ENCODE measurements at places on chromosomes 3 and 15. TPM values are rescaled to one million over a fixed set of nuclear protein-coding genes. Genes with fewer than 3 reads are reported as not detected.
A peak's percentile ranks its signal among the peaks of the same experiment; 100 is the strongest.

- DNase-seq: peak; percentile 53
Measured at GRCh38 chr3:64399205-64399800, 174.0 kb upstream of the PRICKLE2 start.

GRCh38 chr3:146160964-146161662 is at the start of gene PLOD2:
Gene PLOD2 (minus strand): TSS chr3:146161184. CDS start chr3:146160989, 195 bp downstream.
- DNase-seq: peak; percentile 69

- no peak for DNase-seq
Measured at GRCh38 chr3:30629746-30630145, 23.3 kb downstream of the TGFBR2 start.

DNA sequence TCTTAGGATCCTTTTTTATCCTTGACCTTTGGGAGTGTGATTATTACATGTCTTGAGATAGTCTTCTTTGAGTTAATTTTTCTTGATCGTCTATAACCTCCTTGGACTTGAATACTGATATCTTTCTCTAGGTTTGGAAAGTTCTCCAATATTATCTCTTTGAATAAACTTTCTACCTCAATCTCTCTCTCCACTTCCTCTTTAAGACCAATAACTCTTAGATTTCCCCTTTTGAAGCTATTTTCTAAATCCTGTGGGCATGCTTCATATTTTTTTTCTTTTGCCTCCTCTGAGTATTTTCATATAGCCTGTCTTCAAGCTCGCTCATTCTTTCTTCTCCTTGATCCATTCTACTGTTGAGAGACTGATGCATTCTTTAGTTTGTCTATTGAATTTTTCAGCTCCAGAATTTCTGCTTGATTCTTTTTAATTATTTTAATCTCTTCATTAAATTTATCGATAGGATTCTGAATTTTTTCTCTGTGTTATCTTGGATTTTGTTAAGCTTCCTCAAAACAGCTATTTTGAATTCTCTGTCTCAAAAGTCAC is 12.1 kb downstream of the USF3 start:
- DNase-seq: no peak

DNA sequence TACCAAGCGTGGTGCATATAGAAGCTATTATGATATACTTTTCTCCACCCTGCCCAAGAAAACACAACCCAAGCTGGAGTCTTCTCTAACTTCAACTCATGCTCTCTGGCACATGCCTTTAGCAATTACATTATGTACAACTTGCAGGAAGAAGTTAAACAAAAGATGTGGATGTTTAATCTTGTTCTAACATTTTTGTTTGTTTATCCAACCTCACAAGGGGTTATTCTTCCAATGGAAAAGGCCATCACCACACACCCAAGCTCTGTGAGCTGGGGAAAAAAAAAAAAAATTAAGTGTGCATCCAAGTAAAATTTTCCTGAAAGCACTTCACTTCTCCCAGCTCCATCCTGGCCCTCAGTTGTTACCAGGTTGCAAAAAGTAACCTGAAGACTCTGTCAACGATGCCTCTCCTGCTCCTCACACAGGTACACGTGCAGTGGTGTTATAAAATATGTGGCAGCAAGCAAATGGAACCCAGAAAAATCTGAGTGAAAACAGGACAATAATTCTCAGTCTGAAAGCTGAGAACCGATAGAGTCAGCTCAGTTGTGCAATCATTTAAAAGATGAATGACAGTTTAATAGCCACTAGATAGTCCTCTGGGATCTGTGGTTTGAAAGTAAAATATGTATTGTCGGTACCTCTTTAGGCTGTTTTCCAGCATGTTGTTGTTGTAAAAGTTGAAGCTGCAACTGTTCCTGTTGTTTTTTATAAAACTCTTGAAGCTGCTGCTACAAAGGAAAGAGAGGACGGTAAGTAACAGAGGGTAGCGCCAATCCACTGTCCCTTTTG is 531.4 kb downstream of the FOXP1 start:
- DNase-seq: no peak

GRCh38 chr3:177426106-177426877 is 229.0 kb upstream of the TBL1XR1 start:
- DNase-seq: no peak

DNA sequence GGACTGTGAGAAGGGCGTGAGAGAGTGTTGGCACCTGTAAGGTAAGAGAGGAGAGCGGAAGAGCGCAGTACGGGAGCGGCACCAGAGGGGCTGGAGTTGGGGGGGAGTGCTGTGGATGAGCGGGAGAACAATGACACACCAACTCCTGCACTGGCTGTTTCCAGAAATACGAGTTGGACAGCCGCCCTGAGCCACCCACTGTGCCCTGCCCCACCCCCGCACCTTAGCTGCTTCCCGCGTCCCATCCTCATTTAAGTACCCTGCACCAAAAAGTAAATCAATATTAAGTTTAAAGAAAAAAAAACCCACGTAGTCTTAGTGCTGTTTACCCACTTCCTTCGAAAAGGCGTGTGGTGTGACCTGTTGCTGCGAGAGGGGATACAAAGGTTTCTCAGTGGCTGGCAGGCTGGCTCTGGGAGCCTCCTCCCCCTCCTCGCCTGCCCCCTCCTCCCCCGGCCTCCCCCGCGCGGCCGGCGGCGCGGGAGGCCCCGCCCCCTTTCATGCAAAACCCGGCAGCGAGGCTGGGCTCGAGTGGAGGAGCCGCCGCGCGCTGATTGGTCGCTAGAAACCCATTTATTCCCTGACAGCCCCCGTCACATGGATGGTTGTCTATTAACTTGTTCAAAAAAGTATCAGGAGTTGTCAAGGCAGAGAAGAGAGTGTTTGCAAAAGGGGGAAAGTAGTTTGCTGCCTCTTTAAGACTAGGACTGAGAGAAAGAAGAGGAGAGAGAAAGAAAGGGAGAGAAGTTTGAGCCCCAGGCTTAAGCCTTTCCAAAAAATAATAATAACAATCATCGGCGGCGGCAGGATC is at the start of gene SOX2:
SOX2 (plus strand) TSS at position 601 of the 811 bp plus-strand sequence. CDS start 436 bp downstream, outside the sequence.
- DNase-seq: peak; percentile 83

- DNase-seq: no peak
Measured at GRCh38 chr3:188396251-188396650, 242.3 kb downstream of the LPP start.

DNA sequence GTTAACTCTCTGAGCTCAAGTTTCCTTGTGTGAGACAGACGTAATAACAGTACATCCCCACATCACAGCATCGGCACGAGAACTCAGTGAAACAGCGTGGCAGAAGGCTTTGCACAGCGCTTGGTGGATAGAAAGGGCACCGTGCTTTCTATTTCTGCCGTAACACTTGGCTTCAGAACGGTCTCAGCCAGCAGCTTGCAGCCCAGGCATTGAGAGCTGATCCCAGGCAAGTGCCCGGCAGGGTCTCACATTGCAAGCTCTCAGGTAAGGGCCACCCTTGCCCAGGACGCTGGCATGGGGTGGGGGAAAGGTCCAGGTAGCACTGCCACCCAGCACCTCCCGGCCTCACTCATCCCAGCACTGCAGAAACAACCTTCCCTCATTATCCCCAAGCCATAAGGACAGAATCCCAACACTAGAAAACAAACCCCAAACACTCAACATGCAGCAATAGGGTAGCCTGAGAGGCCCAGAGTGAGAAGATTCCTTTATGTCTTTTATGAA is 70.5 kb upstream of the ITGA11 start:
- no peak for DNase-seq

DNA sequence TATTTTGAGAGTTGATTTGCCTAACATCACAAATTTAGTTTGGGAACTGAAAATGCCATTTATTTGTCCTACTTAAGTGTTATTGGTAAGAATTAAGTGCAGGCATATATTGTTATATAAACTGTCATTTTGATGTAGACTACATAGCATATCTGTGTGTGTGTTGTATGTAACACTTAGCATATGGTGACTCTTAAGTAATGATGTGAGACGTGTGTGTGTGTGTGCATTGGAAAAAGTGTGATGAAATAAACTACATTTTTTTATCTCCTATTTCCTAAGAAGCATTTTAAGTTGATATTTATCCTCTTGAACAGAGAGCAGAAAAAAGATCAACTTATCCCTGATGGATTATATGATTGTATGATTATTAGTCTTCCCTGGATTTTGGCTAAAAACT is 588.2 kb upstream of the SUCLG2 start:
- no peak for DNase-seq

DNA sequence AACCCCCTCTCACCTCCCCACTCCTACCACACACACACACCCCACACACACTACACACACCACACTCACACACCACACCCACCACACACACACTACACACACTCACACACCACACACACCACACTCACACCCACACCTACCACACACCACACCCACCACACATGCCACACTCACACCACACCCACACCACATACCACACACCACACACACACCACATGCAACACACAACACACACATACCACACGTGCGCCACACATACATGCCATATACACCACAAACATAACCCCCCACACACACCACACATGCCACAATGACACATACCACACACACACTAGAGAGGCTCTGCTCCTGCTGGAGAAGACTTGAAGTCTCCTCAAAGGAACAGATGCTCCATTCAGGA is 5.9 kb upstream of the ITPKA start:
- DNase-seq: no peak

Gene NR2F2
- 42.9 TPM for polyA plus RNA-seq

Gene SLC9C1
- 20.0 TPM for polyA plus RNA-seq

Gene CCR3
- not detected for polyA plus RNA-seq

Gene LRRC31
- polyA plus RNA-seq: 0.15 TPM

Gene SMCO1
- 0.91 TPM for polyA plus RNA-seq

Gene RTP1
- 0.59 TPM for polyA plus RNA-seq

Gene CCDC39
- 4.3 TPM for polyA plus RNA-seq

Gene ULK3
- 27.0 TPM for polyA plus RNA-seq

Gene LRRIQ4
- polyA plus RNA-seq: 3.4 TPM

Gene ESYT3
- polyA plus RNA-seq: 1.2 TPM

All from testis (tissue), 5 donors.